Substantia nigra (tissue), 51 donors: ENCODE measurements at places on chromosomes 1 and 21.

- DNase-seq = no peak
Measured at GRCh38 chr1:232507571-232507970, 122.4 kb downstream of the SIPA1L2 start.

GRCh38 chr1:185564816-185565215 lies 169.4 kb upstream of the HMCN1 start:
- no peak for DNase-seq

GRCh38 chr1:39378377-39378776 lies 113.1 kb upstream of the BMP8A start:
- DNase-seq = no peak

DNA sequence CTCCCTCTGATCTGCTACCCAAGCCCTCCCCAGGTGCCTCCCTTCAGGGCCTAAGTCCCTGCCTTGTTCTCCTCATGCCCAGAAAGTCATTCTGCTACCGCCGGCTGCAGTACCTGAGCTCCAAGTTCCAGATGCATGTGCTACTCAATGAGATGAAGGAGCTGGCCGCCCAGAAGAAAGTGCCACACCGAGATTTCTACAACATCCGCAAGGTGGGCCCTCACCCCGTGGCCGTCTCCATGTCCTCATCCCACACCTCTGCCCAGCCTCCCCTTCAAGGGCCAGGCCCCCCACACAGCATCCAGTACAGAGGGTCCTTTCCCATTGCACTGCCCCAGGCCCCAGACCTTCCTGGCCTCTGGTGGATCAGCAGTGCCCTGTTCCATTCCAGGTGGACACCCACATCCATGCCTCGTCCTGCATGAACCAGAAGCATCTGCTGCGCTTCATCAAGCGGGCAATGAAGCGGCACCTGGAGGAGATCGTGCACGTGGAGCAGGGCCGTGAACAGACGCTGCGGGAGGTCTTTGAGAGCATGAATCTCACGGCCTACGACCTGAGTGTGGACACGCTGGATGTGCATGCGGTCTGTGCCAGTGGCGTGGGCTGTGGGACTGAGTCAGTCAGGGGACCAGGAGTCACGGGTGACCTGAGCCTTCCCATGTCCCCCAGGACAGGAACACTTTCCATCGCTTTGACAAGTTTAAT lies 8.2 kb downstream of the AMPD2 start:
- DNase-seq = no peak

DNA sequence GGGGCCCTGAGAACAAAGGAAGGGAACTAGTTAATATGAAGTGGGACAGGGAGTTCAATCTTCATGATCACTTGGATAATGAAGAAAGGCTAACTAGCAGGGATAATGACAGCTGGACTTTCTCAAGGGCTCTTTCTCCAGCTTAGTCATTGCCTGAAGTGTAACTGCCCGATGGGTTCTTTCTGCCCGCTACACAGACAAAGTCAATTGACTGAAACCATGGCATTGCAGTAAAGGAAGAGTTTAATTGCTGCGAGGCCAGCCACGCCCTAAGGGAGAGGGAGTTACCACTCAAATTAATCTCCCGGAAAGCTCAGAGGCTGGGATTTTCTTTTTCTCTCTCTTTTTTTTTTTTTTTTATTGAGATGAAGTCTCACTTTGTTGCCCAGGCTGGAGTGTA lies 16.6 kb upstream of the SLC2A5 start:
- DNase-seq = no peak

- DNase-seq = no peak
Measured at GRCh38 chr1:227794817-227795192, 20.7 kb upstream of the PRSS38 start.

GRCh38 chr1:80582980-80583379 lies 1217.8 kb upstream of the ADGRL2 start:
- no peak for DNase-seq

DNA sequence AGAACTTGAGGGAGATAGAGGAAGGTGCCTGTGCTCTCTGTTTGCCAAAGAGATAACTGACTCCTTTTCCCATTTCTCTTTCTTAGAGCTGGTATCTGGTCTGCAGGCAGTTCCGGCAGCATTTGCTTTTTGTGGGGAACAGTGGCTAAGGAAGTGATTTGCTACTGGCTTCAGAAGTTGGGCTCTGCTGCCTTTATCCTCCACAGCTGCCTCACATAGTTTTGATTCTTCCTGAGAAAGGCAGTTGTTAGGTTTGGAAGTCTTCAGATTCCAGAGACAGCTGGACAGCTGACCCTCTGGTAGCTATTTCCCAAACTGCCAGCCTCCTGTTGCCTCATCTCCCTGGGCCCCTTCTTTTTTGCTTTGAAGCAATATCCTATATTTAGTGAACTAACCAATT lies 62.6 kb upstream of the MACF1 start:
- DNase-seq = no peak

- no peak for DNase-seq
Measured at GRCh38 chr1:226355016-226355415, 46.1 kb upstream of the LIN9 start.

- DNase-seq = no peak
Measured at GRCh38 chr1:38476111-38476849, 383.3 kb downstream of the RRAGC start.

DNA sequence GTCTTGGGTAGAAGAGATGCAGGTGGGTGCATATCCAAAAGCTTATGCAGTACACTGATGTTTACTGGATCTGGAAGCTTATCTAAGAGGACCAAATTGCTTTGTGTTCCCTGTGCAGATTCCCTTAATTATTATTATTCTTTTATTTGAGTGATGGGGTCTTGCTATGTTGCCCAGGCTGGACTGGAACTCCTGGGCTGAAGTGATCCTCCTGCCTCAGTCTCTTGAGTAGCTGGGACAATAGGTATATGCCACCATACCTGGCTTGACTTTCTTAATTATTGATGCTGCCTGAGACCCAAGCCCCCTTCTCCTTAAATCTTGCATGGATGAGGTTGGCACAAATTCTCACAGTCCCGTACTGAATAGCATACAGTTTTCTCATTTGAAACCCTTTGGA lies 83.0 kb downstream of the MACF1 start:
- DNase-seq = no peak

GRCh38 chr1:39673215-39673614 lies 1.3 kb upstream of the NT5C1A start:
- no peak for DNase-seq

DNA sequence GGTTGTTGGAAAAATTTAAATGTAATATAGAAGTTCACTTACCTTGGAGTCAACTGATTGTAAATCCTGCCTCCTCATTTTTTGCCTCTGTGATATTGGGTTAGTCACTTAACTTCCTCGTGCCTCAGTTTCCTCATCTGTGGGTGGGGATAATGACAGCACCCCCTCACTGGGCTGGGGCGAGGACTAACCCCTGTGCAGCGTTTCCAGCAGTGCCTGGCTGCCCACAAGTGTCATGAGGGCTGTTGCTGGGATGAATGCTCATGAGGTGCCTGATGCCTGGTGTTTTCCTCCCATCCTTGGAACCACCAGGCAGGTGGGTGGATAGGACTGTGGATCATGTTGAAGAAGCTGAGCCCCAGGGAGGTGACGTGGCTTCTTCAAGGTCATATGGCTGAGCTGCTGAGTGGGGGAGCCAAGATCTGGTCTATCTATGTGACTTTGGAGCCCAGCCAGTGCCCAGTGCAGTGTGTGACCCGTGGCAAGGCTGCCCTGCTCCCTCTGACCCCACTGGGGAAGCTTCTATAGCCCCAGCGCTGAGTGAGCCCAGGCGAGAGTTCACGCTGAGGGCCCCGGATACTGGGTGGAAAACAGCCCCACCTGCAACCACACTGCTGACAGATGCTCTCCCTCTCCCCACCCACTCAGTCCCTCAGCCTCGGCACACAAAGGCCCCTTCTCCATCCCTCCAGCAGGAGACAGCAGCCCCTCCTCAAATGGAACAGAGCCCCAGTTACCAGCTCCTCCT lies 446.0 kb downstream of the PTPRU start:
- DNase-seq = no peak

GRCh38 chr1:182586380-182586779 lies 2.7 kb downstream of the RNASEL start:
- no peak for DNase-seq

DNA sequence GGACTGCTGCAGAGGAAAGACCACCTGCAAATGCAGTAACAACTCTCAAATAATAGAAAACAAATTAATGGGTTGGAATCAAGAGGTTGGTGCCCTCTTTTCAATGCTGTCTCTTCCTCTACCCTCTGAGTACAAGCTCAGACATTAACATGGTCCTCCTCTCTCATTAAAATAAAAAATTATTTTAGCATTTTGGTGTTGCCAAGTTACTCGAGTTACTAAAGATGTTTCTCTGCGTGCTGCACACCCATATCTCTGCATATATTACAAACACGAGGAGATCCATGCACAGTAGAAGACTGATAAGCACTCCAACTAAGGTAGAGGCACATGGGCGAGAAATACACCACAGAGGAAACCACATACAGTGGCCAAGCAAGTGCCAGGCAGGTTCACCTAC lies 21.5 kb downstream of the SIPA1L2 start:
- DNase-seq = no peak

GRCh38 chr1:94501935-94502334 lies 39.6 kb downstream of the F3 start:
- DNase-seq = no peak

- DNase-seq = no peak
Measured at GRCh38 chr1:225532240-225532944, 104.6 kb upstream of the LBR start.

- DNase-seq = no peak
Measured at GRCh38 chr1:50667272-50667671, 244.0 kb upstream of the DMRTA2 start.

DNA sequence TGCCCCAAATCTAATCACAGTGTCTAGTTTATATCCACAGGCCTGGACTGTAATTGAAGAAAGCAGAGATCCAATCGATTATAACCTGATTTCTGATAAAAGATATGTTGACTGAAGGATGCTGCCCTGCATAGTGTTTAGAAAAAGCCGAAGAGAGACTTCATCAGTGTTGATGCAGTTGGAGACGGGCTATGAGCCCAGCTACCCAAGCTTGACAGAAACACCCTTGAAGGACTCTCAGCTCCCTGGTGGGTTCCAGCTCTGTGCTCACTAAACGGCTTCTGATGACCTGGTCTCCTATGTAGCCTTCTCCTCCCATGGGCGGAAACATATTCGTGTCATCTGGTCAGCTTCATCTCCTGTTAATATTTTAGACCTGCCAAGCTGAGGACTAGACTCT lies 10.2 kb downstream of the FAM89A start:
- no peak for DNase-seq

GRCh38 chr1:201059401-201059800 lies 35.9 kb upstream of the KIF21B start:
- DNase-seq = no peak

DNA sequence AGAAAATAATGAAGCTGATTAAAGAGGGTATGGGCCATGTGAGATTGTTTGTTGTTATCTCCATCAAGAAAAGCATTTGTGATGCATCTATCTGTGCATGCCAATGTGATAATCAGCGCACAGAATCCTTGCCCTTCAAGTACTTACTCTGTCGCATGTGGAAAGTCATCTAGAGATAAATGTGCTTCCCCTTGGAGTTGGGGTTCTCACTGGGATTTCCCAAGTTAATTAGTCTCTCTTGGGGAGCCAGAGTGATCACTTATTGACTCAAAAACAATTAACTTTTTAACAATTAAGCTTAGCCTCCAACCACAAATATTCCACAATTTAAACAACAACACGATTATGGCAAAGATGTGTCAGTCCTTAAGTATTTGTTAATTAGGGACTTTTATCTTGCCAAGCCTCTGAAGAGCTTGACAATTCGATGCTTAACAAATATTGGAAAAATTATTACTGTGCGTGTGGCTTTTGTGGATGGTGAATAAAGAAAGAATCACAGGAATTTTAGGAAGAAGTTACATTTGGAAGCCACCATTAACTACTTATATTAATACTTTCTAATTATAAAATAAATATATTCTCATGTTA lies 17.5 kb downstream of the RHOU start:
- no peak for DNase-seq

- no peak for DNase-seq
Measured at GRCh38 chr1:18657506-18658201, 27.0 kb downstream of the PAX7 start.

DNA sequence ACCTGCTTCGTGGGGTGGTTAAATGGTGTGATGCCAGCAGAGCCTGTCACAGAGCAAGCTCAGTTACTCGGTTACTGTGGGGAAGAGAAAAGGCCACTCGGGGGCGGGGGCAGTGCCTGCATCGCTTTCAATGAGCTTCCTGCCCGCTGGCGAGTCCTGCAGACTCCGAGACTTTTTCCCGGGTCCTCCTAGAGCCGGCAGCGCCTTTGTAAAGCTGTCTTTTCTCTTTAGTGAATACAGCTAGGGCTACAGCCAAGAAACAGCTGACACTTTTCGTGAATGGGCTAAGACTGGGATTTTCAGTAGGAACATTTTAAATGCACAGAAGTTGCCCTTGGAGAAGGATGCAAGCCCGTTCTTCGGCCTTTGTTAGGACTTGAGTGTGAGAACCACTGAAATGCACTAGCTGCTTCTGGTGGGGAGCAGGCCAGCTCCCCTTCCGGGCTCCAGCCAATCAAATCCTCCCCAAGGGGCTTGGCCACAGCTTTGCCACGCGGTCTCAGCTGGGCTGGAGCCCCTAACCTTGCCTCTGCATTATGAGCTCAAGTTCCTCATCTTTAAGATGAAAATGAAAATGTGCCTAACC lies 23.4 kb upstream of the EFHD2 start:
- DNase-seq = peak; percentile 67

DNA sequence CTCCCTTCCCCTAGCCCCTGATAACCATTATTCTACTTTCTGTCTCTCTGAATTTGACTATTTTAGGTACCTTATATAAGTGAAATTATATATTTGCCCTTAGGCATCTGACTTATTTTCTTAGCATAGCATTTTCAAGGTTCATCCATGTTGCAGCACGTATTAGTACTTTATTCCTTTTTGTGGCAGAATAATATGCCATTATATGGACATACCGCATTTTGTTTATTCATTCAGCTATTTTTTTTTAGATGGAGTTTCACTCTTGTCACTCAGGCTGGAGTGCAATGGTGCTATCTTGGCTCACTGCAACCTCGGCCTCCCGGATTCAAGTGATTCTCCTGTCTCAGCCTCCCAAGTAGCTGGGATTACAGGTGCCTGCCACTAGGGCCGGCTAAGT lies 326.2 kb upstream of the PLXNA2 start:
- no peak for DNase-seq

- no peak for DNase-seq
Measured at GRCh38 chr1:113415310-113416070, 25.2 kb downstream of the MAGI3 start.
